ENCODE measurements at places on chromosomes 2 and 18. TPM values are rescaled to one million over a fixed set of nuclear protein-coding genes. Genes with fewer than 3 reads are reported as not detected.

DNA sequence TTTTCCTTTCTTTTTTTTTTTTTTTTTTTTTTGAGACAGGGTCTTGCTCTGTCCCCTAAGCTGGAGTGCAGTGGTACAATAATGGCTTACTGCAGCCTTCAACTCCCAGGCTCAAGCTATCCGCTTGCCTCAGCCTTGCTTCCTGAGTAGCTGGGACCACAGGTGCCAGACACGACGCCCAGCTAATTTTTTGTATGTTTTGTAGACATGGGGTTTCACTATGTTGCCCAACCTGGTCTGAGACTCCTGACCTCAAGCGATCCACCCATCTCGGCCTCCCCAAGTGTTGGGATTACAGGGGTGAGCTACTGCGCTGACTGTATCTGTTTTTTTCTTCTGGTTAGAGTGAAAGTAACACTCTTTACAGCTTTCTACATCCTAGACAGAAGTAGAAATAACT, 240.3 kb upstream of the FBXO11 start:
- DNase-seq, result no peak

GRCh38 chr2:239884051-239884405, 141.1 kb downstream of the NDUFA10 start:
- DNase-seq, result peak; percentile 1

- DNase-seq, result no peak
Observed at GRCh38 chr2:12811916-12812315, 95.2 kb downstream of the TRIB2 start.

GRCh38 chr2:113103277-113103676, 24.1 kb upstream of the IL1RN start:
- no peak for DNase-seq

DNA sequence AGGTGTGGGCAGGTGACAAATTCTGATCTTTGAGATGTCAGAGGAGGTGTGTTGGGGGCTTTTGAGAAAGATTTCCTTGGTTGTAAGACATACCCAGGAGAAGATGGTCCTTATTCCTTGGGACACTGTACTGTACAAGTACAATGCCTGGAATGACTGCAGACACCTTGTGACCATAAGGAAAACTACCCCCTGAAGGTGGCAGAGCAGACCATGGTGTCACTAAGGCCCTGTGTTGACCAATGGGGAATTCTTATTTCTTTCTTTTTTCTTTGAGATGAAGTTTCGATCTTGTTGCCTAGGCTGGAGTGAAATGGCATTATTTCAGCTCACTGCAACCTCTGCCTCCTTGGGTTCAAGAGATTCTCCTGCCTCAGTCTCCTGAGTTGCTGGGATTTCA, 4.4 kb upstream of the ANKRD29 start:
- no peak for DNase-seq

GRCh38 chr2:95002498-95002897, 23.0 kb upstream of the MAL start:
- no peak for DNase-seq

- no peak for DNase-seq
Observed at GRCh38 chr18:63986885-63987284, 17.0 kb downstream of the SERPINB8 start.

GRCh38 chr2:98564541-98565132, 43.7 kb downstream of the COA5 start:
- no peak for DNase-seq

GRCh38 chr2:186593523-186593922, 3.7 kb downstream of the ITGAV start:
- no peak for DNase-seq

- DNase-seq, result no peak
Observed at GRCh38 chr2:26980971-26981370, 10.5 kb downstream of the MAPRE3 start.

GRCh38 chr2:240453461-240454105, 18.1 kb downstream of the GPC1 start:
- DNase-seq, result no peak

GRCh38 chr18:75874401-75875089, 447.0 kb upstream of the SMIM21 start:
- DNase-seq, result no peak

GRCh38 chr2:32792416-32792815, 154.3 kb upstream of the LTBP1 start:
- DNase-seq, result no peak

- no peak for DNase-seq
Observed at GRCh38 chr2:216644842-216645635, 11.8 kb downstream of the IGFBP2 start.

DNA sequence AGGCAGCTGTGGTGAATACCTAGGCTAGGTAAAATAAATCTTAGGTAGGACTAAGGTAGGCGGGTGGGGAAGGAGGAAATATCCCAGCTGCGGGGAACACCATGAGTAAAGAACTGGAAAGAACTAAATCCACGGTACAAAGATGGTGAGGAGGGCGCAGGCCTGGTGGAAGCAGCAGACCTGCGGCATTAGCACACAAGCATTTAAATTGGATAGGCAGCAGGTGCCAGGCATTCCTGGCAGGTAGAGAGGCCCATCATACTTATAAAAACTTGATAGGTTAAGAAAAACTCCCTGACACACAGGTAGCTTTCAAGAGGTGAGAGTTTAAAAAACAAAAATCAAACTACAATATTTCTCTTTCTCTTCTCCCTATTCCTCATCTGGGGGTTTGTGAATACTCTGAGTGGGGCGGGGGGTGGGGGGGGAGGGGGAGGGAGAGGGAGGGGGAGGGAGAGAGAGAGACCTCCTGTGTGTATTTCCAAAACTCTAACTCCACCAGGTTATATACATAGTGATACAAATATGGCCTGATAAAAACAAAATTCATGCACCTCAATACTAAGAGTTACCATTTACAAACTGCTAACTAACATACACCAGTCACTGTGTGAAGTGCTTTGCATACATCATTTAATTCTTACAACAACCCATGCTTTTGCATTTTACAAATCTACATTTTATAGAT, 13.5 kb downstream of the AAK1 start:
- DNase-seq, result no peak

DNA sequence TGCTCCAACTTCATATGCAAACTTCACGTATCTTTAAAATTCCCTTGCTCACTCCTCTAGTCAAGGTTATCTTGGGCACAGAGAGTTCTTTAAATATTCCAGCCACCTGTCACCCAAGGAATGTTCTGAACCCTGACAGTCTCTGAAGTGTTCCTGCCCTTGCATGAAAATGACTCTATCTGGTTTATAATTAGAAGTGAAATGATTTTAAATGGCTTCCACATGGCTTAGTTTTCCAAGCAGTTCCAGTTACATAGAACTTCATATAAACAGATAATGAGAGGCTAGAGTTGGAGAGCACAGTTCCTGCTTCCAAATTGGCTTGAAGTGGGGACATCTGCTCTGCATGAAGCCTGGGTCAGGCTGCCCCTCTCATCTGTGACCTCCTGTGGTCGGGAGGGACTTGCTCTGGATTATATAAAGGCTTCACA, 81.9 kb downstream of the SLC4A3 start:
- no peak for DNase-seq

- DNase-seq, result no peak
Observed at GRCh38 chr2:178057179-178057680, 15.3 kb downstream of the PDE11A start.

DNA sequence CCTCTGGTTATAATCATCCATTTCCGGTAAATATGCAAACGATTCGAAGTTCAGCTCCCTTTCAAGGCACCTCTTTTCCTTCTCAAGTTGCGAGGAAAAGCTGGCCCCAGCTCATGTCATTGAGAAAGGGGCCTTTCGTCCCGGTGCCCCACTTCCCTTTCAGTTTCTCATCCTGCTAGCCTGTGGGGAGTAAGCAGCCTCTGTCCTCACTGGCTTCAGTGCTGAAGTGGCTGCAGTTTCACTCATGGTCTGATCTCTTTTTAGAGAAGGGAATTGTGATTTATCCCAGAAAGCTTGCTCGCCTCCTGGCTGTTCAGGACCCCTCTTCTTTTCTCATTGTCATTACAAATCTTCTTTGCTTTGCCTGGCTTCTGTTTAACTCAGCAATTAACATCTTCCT, 207.5 kb downstream of the NR4A2 start:
- DNase-seq, result no peak

DNA sequence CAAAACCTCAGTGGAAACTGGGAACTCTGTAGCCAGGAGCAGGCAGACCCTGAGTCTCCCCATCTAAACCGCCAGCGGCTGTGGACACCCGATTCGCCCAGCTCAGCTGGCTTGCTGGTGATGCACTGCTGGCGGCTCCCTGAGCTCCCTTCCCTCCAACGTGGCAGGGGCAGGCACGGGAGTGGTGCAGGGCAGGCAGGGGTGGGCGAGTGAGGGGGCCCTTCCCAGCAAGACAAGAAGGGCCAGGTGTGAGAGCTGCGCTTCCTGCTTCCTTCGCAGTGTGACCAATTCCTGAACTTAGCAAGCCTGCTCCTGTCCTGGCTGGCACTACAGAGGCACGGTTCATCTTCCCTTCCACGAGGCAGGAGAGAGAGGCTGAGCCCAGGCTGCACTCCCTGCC, 12.3 kb upstream of the SEMA4C start:
- no peak for DNase-seq

Gene CPLX4
- not detected for total RNA-seq

Gene CERKL
- 0.08 TPM for total RNA-seq

Gene ARHGAP25
- total RNA-seq, result 128 TPM

Gene DLX2
- total RNA-seq, result not detected

Gene TDRD15
- total RNA-seq, result 0.05 TPM

Gene CHRNA1
- not detected for total RNA-seq

Gene GCG
- total RNA-seq, result not detected

Gene CCDC148
- total RNA-seq, result not detected

Gene IL36RN
- total RNA-seq, result not detected

Gene CYP27A1
- not detected for total RNA-seq

Gene TUBB8B
- not detected for total RNA-seq

Gene EPG5
- total RNA-seq, result 28.7 TPM
